ENCODE measurements at places on chromosomes 5 and 9.

DNA sequence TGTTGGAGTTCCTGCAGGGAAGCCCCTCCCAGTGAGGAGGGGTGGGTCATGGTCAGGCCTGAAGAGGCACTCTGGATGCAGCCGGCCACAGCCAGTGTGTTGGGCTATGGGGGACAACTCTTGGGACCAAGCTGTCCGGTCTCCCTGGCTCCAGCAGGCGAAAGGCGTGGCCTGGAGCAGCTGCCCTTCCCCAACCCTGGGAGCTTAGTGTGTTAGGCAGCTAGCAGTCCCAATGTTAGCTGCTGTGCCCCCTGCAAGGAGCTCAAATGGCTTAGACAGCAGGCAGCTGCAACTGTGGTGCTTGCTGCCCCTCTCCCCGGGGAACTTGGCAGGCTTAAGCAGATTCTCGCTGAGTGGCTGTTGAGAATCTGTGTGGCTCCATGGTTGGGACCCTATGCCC is 67.5 kb upstream of the ACTBL2 start:
- DNase-seq: no peak

GRCh38 chr5:139076111-139076510 is 122.1 kb downstream of the SIL1 start:
- DNase-seq: no peak

DNA sequence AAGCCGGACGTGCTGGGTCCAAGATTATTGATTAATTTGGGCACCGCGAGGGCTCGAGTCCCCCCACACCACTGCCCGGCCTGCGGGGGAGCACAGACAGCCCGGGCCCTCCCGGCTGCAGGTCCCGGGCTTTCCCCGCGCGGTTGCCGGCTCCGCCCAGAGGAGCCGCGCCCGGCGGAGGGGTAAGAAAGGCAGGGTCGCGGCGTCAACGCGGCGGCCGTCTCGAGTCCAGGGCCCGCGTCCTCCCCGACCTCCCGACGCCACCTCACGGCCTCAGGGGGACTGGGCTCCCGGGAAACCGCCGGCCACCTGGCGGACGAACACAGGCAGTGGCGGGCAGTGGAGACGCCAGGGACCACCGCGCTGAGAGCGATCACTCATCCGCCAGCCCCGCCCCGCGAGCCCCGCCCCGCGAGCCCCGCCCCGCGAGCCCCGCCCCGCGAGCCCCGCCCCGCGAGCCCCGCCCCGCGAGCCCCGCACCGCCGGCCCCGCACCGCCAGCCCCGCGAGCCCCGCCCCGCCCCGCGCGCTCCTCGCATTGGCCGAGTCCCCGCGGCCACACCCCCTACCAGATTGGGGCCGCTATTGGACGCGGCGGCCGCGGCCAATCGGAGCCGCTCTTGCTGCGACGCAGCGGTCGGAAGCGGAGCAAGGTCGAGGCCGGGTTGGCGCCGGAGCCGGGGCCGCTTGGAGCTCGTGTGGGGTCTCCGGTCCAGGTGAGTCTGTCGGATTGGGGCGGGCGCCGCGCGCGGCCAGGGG is at the start of gene MRPL41:
MRPL41 (plus strand) TSS at position 616 of the 758 bp plus-strand sequence. CDS start 203 bp downstream, outside the sequence.
- DNase-seq: peak; percentile 87

DNA sequence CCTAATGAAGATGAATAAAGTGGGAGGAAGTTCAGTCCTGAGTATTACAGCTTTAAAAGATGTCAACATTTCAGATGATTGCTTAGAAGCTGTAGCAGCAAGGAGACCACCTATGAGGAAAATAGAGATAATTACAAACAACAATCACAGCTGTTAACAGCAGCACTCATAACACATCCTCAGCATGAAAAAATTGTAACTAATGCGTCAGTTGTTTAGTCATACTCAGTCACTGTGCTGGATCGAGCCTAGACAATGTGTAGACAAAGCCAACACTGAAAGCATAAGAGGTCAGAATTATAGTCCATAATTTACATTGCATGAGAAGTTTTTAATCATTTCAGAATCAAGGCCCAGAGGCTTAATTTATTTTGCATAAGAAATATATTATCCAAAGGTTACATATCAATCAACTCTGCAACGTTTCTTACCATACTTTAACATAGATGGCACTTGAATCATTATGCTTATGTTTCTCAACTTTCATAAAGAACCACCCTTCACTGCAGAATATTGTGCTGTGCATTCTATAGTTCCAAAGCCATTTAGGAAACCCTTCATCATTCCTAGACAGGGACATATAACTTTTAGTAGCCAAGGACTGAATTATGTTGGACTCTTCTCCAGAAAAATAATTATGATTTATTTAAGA is 60.2 kb upstream of the HAPLN1 start:
- no peak for DNase-seq

- no peak for DNase-seq
Measured at GRCh38 chr5:60651872-60652620, 47.9 kb downstream of the DEPDC1B start.

DNA sequence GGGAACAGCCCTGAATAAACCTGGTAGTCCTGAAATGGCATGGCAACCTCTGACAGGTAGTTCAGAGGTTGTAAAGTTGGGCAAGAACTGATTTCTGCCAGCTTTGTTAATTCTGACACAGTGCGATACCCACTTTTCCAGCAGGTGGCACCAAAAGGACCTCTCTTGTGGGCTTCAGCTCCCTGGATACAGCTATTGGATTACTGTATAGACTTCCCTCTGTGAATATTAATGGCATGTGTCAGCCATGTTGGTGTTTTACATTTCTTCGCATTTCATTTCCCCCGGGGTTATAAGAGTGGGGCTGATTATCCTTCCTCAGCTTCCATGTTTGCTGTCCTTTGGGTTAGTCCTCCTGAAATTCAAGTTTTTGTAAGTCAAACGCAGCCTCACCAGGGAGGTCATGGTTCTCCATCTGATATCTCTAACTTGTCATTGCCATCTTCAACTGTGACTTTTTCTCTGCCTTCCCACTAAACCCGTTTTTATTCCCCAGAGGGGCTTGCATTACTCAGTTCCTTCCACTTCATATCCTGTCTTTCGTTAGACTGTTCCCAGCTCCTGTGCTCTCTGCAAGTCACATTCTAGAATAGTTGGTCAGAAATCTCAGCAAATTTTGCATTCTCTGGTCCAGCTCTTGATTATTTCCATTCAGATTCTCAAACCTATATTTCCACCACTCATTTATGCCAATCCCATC is 135.6 kb downstream of the LIFR start:
- peak; percentile 38 for DNase-seq

DNA sequence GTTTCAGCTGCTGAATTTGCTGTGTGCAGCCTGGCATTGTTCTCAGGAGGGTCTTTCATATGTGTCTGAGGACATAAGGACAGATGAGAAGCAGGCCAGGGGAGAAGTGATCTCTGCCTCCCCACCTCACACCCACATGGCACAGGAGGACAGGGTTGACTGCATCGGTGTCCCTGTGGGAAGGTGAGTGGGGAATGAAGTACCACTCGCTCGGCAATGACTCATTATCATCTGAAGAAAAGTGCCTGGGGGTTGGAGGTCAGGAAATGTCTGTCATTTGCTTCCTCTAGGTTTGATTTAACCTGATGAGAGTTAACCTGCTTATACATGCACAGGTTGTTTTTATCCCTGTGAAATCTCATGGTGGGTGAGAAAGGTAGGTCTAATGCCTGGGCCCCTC is 195.0 kb downstream of the GADD45G start:
- DNase-seq: no peak

Data from globus pallidus (tissue), 1 donor.